ENCODE measurements at places on chromosomes 16 and 17. TPM values are rescaled to one million over a fixed set of nuclear protein-coding genes. Genes with fewer than 3 reads are reported as not detected.

- DNase-seq: no peak
- H3K36me3 ChIP-seq: peaks cover 20% of the 10 kb centered on the region
- peaks cover 47% of the 10 kb centered on the region for H3K4me1 ChIP-seq
- H3K27ac ChIP-seq: no peak overlapping the region
- no peak overlapping the region for H3K4me3 ChIP-seq
- no peaks in the 10 kb centered on the region for H3K27me3 ChIP-seq
Observed at GRCh38 chr16:81461766-81462165, 17.2 kb downstream of the CMIP start.

DNA sequence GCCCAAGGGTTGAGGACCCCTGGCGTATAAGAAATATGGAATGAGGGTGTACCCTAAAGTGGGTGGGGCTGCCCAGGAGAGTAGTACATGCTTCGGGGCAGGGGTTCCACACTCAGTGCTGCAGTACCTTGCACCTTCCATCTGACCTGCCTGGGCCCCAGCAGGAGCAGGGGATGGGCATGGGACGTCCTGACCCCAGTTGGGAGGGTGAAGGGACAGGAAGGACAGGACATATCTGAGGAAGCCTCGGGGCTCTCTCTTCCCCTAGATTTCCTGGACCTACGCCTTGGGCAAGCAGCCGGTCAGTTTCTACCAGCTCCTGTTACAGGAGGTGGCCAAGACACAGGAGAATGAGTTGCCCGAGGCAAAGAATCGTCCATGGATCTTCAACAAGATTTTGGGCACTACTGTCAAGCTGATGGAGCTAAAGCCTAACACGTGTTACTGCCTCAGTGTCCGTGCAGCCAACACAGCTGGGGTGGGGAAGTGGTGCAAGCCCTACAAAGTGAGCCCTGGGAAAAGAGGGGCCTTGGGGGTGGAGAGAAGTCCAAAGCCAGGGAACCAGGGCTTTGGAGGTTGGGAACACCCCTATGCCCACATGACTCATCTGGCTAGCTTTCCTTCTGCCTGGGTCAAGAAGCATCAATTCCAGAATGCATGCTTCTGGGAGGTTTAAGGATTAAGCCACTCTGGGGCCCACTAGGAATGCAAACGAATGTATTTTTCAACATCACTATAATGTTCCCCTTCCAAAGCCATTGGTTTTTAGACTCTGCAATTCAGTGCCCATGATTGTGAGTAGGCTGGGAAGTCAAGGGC, 7.9 kb downstream of the FNDC8 start:
- peaks cover 37% of the 10 kb centered on the region for H3K36me3 ChIP-seq
- no peaks in the 10 kb centered on the region for H3K27me3 ChIP-seq
- no peak for DNase-seq
- H3K4me3 ChIP-seq: no peak overlapping the region
- no peak overlapping the region for H3K27ac ChIP-seq

DNA sequence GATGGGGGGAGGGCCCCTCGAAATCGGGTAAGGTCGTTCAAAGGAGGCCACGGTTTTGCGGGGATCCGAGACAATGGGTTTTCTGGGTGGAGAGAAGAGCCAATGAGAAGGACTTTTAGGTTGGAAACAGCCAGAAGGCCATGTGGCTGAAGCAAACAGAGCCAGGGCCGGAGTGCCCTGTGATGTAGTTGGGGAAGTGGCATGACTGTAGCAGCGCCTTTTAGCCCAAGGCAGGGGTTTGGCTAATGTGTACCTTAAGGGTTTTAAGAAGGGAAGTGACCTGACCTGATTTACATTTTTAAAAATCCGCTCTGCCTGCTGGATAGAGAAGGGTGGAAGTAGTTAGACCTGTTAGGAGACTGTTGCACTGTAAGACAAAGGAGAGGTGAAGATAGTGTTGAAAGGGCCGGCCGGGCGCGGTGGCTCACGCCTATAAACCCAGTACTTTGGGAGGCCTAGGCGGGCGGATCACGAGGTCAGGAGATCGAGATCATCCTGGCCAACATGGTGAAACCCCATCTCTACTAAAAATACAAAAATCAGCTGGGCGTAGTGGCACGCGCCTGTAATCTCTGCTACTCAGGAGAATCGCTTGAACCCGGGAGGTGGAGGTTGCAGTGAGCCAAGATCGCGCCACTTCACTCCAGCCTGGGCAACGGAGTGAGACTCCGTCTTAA, 1.0 kb downstream of the LYRM1 start:
- no peaks in the 10 kb centered on the region for H3K27me3 ChIP-seq
- peaks cover 14% of the 10 kb centered on the region for H3K36me3 ChIP-seq
- peak; percentile 37 for DNase-seq

GRCh38 chr17:82396601-82397435, 21.3 kb upstream of the HEXD start:
- H3K27ac ChIP-seq: no peak overlapping the region
- H3K4me3 ChIP-seq: no peak overlapping the region
- H3K4me1 ChIP-seq: no peaks in the 10 kb centered on the region
- H3K27me3 ChIP-seq: no peaks in the 10 kb centered on the region

DNA sequence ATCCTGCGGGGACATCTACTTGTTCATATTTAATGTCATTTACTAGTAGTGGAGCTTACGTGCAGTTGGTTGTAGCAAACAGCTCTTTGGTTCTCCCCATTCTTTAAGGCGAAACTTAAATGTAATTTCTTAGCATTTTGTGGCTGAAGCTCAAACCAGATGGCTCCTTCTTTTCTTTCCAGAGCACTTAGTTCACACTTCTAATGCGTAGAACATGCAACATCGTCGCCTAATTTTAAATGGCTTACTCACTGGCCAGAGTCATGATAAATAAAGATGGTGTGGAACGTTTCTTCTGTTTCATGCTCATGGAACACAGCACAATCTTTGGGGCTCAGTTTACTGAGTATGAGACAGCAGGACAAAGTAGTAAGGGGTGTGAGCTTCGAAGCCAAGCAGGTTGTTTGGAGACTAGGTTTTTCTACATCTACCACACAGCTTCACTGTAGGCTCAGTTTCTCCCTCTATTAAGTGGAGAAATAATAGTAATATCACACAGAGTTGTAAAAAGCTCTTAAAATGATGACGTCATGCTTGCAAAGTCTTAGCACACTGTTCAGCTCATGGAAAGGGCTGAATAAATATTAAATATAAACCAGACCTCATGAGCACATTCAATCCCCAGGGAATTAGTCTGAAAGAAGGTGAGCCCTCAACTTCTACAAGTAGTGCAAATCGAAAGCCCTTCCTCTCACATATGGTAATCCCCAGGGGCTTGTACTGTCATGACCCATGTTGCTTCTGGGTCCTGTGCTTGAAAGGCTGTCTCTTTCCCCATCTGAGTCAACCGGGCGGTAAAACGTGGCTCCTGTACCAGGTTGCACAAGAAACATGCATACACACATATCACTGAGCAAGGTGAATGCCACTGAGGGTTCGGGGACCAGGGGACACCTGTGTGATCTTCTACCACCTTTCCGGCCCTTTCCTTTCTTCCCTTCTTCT, 384.3 kb downstream of the CDH13 start:
- H3K27me3 ChIP-seq: no peaks in the 10 kb centered on the region
- no peak for DNase-seq
- no peak overlapping the region for H3K27ac ChIP-seq
- H3K36me3 ChIP-seq: no peaks in the 10 kb centered on the region
- H3K4me1 ChIP-seq: no peaks in the 10 kb centered on the region

DNA sequence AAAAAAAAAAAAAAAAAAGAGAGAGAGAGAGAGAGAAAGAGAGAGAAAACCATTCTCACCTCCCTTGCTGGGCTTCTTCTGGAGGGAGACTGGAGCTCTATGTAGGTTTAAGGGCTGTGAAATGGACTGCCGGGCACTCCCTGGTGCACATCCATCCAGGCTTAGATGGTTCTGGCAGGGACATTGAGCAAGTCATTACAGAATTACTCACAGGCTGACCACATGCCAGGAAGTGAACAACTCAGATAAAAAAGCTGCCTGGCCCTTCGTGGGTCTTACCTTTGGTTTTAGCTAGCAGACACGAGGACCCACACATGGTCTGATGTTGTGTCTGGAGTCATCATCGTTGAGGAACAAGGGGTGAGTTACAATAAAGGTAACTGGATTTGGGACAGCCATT, 847.4 kb upstream of the EEF2KMT start:
- H3K4me3 ChIP-seq: no peak overlapping the region
- no peak for DNase-seq
- no peaks in the 10 kb centered on the region for H3K36me3 ChIP-seq

GRCh38 chr17:1627182-1627981, 1.3 kb downstream of the SLC43A2 start:
- H3K27ac ChIP-seq: peak overlapping the region; percentile 77
- peaks cover 37% of the 10 kb centered on the region for H3K4me1 ChIP-seq
- peaks cover 10% of the 10 kb centered on the region for H3K36me3 ChIP-seq
- no peak for DNase-seq
- H3K27me3 ChIP-seq: peaks cover 5% of the 10 kb centered on the region

- no peaks in the 10 kb centered on the region for H3K27me3 ChIP-seq
- no peak overlapping the region for H3K4me3 ChIP-seq
- H3K4me1 ChIP-seq: no peaks in the 10 kb centered on the region
- peaks cover 31% of the 10 kb centered on the region for H3K36me3 ChIP-seq
- peak overlapping the region; percentile 49 for H3K27ac ChIP-seq
Observed at GRCh38 chr16:13945744-13946485, 26.0 kb downstream of the ERCC4 start.

DNA sequence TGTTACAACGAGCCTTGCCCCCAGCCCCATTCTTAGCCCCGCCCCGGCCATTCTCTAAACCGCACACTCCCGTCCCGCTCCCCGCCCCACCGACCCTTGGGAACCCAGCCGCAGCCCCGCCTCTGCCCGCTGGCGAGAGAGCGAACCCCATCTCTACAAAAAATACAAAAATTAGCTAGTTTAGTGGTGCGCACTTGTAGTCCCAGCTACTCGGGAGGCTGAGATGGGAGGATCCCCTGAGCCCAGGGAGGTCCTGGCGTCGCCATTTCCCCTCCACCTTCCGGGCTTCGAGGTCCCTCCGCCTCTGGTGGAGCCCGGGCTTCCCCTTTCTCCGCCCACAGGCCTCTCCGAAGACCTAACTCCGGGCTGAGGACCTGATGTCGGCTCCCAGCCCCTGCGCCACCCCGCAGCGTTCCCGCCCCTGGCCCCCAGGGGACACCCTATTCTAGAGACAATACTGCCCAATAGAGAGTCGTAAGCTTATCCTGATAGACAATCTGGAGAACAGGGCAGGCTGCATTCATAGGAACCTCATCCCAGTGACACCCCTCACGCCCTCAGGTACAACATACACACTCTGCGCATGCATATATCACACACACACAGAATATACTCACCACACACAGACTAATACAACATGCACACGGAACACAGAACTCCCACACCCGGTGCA, 480 bp upstream of the PROCA1 start:
- H3K27ac ChIP-seq: peak overlapping the region; percentile 99
- peaks cover 4% of the 10 kb centered on the region for H3K27me3 ChIP-seq
- peak overlapping the region; percentile 58 for H3K4me3 ChIP-seq
- peaks cover 24% of the 10 kb centered on the region for H3K36me3 ChIP-seq

- H3K27ac ChIP-seq: no peak overlapping the region
- H3K36me3 ChIP-seq: no peaks in the 10 kb centered on the region
- no peaks in the 10 kb centered on the region for H3K27me3 ChIP-seq
- H3K4me1 ChIP-seq: peaks cover 45% of the 10 kb centered on the region
- no peak for DNase-seq
Observed at GRCh38 chr17:79983456-79983855, 52.2 kb downstream of the TBC1D16 start.

DNA sequence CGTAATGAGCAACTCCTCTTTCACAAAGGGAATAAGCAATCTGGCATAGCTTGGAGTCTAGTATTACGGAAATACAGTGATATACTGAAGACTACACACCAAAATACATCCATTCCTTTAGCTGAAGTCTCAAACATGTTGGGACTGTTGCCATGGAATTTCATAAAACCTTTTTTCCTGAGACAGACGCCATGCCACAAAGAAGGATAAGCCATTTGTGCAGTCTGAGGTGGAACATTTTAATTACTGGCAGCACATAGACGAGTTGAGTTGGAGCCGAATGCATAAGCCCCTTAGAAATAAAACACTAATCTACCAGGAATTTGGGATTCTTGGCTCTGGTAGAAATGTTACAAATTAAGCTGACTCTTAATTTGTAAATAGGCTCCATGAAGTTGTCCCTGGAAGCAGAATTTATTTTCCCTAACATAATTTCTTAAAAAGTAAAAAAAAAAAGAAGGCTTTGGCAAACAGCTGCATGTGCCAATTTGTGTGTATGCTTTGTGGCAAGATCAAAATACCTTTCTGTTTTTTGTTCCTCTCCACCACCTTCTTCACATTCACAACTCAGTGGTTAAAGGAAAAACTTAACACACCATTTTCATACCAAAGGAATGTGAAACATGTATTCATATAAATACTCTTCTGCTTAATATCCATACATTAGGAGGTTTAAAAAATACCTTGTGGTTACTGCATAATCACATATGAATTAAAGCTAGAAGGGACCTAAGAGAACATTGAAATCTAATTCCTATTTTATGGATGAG, 25.5 kb downstream of the GRB7 start:
- no peak for DNase-seq
- H3K27me3 ChIP-seq: peaks cover 2% of the 10 kb centered on the region
- H3K27ac ChIP-seq: no peak overlapping the region
- no peaks in the 10 kb centered on the region for H3K4me1 ChIP-seq
- H3K4me3 ChIP-seq: no peak overlapping the region

DNA sequence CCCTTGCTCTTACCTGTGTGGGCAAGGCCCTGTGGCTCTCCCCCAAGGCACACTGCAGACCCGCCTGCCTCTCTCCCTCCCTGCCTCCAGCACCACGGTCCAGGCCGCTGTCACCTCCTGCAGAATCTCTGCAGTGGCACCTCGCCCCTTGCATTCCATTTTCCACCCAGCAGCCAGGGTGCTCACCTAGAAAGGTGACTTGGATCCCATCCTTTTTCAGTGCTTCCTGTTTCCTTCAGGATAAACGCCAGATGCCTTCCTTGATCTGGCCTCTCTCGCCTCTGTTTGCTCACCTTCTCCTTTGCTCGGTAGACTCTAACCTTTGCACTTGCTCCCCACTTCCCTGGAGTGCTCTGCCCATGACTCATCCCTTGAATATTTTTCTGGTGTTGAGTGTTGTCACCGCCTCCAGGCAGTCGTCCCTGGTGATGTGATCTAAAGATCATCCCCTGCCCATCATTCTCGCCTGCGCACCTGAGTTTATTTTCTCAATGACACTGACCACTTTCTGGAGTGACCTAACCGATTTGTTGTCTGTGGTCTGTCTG, 79.2 kb upstream of the LGALS9 start:
- H3K36me3 ChIP-seq: peaks cover 10% of the 10 kb centered on the region
- H3K27me3 ChIP-seq: no peaks in the 10 kb centered on the region
- H3K4me1 ChIP-seq: peaks cover 25% of the 10 kb centered on the region
- no peak overlapping the region for H3K4me3 ChIP-seq
- H3K27ac ChIP-seq: peak overlapping the region; percentile 76

DNA sequence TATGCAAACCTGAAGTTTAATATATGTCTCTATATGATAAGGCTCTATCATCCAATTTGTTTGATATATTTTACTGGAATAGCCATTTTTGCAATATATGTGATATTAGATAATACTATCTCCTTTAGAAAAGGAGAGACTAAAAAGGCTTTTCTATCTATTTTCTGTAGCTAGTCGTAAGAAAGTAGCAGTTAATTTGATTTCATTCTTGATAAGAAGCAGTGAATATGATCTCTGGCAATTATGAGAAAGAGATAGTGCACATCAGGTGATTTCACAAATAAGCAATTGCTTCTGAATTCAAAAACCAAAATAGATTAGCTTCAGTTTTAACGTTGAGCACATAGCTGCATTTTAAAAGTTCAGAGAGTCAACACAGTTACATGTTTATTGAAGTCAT, 1318.4 kb downstream of the CDH8 start:
- no peak overlapping the region for H3K4me3 ChIP-seq
- no peaks in the 10 kb centered on the region for H3K27me3 ChIP-seq
- H3K27ac ChIP-seq: no peak overlapping the region

GRCh38 chr17:32298721-32299579, 33.3 kb downstream of the RHBDL3 start:
- H3K4me3 ChIP-seq: no peak overlapping the region
- DNase-seq: peak; percentile 33
- no peaks in the 10 kb centered on the region for H3K27me3 ChIP-seq
- no peaks in the 10 kb centered on the region for H3K4me1 ChIP-seq
- no peak overlapping the region for H3K27ac ChIP-seq

Gene GUCY2D
- 1.3 TPM for polyA plus RNA-seq

Gene ABI3
- polyA plus RNA-seq: 9.3 TPM

Measured in large intestine (tissue), 12 donors.